ENCODE measurements at places on chromosomes 3 and 15.

- no peak for DNase-seq
These were observed 11.9 kb downstream of the LRCH3 start for GRCh38 chr3:197802779-197803459.

DNA sequence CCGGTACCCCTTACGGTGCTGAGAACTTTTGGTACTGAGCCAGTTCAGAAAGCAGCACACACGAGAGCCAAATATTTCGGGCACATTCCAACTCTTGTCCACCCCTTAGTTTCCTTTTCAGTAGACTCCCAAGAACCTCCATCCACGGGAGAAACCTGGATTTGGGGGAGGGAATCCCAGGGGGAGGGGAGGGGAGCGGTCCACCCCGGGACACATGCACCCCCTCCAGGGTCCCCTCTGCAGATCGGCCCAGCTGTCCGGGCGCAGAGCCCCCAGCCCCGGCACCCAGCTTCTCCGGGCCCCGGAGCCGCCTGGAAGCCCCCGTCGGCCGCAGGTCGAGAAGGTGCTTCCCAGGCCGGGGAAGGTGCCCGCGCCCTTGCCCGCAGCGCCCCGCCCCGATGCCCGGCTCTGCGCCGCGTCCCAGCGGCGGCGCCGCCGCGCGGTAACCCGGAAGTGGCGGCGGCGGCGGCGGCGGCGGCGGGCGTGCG lies 455 bp upstream of the ABHD17C start:
- no peak for DNase-seq

GRCh38 chr3:37308247-37308646 lies 133.9 kb upstream of the LRRFIP2 start:
- DNase-seq, result no peak

GRCh38 chr3:126679831-126680666 lies 24.0 kb upstream of the CHCHD6 start:
- DNase-seq, result no peak

DNA sequence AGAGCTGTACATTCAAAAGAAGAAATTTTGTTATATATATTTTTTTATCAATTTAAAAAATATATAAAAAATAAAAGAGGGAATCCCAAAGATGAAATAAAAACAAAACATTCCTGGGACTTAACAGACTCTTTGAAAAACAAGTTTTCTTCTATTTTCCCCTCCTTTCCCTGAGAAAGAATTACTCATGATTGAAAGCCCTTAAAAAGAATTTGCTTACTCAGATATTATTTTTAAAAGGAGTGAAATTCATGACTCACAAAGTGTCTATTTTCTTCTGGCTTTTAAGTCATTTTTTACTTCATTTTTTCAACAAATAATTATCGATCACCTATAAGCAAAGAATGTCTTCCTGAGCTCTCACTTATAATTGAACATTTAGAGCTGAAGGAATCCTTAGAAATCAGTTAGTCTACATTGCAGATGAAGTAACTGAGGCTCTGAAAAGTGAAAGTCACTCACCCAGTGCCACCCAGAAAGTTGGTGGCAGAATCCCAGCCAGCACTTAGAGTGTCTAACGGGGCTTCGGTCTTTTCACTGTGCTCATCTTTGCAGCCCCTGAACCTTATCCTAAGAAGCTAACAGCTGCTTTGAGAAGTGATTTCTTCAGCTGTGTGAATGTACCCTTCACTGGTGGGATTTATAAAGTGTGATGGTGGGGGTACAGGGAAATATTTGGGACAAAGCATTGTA lies 42.5 kb upstream of the NUDT16 start:
- DNase-seq, result no peak

DNA sequence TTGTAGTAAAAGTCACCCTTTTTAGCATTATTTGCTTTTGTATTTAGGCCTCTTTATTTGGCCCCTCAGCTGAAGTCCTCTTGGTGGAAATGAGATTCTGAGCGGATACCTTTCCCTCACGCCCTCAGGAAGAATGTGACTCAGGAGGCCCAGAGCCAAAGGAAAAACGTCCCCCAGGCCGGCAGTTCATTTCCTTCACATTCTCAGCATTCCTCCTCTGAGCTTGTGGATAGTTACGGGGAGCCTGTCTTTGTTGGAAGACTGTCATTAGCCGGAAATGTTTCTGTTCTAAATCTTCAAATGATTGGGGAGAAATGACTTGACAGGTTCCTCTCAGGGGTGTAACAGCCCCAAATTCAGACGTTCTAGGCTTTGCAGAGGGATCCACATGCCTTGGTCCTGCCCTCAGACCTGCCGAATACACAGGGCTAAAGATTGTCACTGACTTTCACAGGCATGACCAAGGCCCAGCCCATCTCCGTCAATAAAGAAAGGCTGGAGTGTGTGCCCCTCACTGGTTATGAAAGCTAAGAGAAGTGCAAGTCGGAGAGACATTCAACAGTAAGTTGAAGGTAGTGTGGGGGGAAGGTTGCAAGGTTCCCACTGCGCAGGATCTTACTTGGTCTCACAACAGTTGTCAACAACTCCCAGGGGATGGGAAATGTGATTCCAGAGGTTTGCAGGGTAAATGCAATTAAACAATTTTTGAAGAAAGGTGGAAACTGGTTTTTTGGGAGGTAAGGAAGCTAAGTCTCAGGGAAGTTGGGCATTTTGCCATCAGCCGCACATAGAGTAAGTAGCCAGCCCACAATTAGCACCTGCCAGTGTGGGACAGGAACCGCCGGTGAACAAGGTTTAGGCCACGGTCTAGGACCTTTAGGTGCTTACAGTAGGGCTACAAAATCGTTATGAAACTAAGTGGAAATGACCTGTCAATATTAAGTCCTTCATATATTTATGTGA lies 39.7 kb upstream of the MYZAP start:
- DNase-seq, result no peak

DNA sequence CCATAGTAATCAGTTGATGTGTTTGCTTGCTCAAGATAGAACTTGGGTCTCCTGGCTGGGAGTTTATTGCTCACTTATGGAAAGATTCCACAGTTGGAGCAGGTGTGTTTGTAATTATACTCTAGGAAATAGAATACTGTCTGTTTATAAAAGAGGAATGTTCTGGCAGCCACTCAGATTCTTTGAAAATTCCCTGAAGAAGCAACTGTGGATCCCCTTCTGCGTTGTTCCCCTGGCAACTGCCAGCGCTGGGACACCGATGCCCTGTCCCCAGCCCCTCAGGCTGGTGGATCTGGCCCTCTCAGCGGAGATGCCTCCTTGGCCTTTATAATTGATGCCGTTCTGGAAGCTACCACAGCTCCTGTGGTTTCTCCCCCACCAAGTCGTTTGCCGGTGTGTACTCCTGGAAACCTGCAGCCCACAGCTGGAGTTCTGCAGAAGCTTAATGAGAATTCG lies 225.9 kb downstream of the ITPR1 start:
- no peak for DNase-seq

DNA sequence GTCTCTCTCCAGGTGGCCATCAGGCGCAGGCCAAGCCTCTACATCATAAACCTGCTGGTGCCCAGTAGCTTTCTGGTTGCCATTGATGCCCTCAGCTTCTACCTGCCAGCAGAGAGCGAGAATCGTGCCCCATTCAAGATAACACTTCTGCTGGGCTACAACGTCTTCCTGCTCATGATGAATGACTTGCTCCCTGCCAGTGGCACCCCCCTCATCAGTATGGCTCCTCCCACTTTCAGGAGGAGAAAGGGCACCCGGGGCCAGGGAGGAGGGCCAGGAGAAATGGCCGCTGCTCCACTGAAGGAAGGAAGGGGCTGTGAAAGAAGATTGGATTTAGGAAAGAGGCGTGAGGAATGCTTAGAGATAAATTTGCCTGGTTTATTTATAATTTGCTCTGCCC lies 6.6 kb downstream of the HTR3C start:
- DNase-seq, result no peak

GRCh38 chr3:188881954-188882641 lies 289.7 kb upstream of the TPRG1 start:
- no peak for DNase-seq

- no peak for DNase-seq
These were observed 65.6 kb upstream of the MBNL1 start for GRCh38 chr3:152202976-152203626.

DNA sequence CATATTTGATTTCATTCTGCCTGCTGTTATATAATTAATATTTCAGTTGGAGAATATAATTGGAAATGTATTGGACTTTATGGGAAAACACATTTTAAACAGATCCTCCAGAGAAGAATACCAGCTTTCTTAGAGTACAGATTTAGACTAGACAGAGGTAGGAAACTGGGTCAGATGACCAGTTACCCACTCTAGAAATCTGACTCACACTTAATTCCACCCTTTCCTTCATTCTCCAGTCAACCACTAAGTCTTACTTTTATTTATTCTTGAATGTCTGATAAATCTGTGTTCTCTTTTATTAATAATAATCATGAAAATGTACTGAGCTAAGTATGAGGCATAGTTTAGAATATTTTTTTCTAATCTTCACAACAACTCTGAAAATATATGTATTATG lies 110.7 kb downstream of the LRRC49 start:
- no peak for DNase-seq
